Activated naive CD4-positive, alpha-beta T cell treated with Interleukin-2 at 50 U/mL for 16 hours (primary cell): ENCODE measurements at places on chromosomes 16 and 17.

- no peak for DNase-seq
Measured at GRCh38 chr17:44969144-44969780, 1.2 kb upstream of the C1QL1 start.

DNA sequence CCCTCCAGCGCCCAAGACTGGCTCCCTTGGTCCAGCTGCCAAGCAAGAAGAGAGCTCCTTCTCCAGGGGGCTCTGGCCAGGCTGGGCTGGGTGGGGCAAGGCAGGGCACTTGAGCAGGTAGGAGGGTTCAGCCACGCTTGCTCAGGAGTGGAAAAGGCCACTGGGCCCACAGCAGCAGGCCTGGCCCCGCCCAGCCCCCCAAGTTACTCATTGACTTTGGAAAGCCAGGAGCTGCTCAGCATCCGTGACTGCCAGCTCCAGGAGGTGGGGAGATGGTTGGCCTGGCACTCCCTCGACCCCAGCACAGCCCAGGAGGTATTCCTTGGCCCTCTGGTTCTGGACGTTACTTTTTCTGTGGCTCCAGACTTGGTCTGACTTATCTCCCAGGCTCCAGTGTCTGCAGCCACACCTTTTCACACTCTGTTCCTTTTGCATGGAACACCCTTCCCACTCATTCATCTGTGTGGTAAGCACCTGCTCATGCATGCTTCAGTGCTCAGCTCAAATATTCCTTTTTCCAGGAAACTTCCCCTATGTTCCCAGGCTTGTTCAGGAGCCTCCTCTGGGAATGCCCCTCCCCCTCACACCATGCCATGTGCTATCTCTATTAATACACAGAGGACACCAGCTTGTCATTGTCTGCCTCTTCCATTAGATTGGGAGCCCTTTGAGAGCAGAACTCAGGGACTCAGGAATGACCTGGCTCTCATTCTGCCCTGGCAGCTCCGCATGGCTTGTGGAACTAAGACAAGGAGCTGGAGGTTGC, at the start of gene CDH16:
TSS of gene CDH16 (minus strand) at position 83 of the 766 bp plus-strand sequence. CDS start 820 bp downstream, outside the sequence.
- DNase-seq: no peak

- no peak for DNase-seq
Measured at GRCh38 chr17:41544491-41544892, 16.4 kb upstream of the KRT19 start.

- no peak for DNase-seq
Measured at GRCh38 chr17:573036-573435, 141.6 kb downstream of the VPS53 start.

GRCh38 chr16:86994651-86995171, 322.5 kb downstream of the C16orf95 start:
- no peak for DNase-seq

GRCh38 chr17:7029659-7030058, 6.2 kb upstream of the SLC16A13 start:
- peak; percentile 61 for DNase-seq

GRCh38 chr16:67673712-67674580, 7.3 kb downstream of the C16orf86 start:
- no peak for DNase-seq

DNA sequence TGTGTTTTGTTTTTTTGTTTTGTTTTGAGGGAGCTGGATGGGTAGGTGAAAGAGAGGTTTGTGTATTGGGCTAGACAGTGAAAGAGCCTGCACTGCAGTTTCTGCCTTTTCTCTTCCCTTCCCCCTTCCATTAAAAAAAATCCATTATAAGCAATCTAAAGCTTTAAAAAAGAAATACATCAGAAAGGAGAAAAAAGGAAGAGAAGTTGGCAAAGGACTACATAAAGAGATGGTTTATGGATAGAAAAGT, 10.7 kb upstream of the EEF2K start:
- no peak for DNase-seq

- DNase-seq: no peak
Measured at GRCh38 chr16:12944300-12944699, 42.9 kb downstream of the SHISA9 start.

- no peak for DNase-seq
Measured at GRCh38 chr17:38789185-38789584, 10.2 kb downstream of the PIP4K2B start.

GRCh38 chr17:7132511-7133094, 18.0 kb upstream of the ASGR2 start:
- peak; percentile 59 for DNase-seq

GRCh38 chr16:19505600-19506303, 16.1 kb downstream of the GDE1 start:
- DNase-seq: no peak

- no peak for DNase-seq
Measured at GRCh38 chr17:63740464-63741142, 996 bp downstream of the STRADA start.

GRCh38 chr16:58377932-58378331, 14.3 kb upstream of the GINS3 start:
- DNase-seq: no peak

GRCh38 chr17:58333736-58334207, 5.2 kb upstream of the TSPOAP1 start:
- DNase-seq: no peak

- no peak for DNase-seq
Measured at GRCh38 chr17:61088556-61088955, 311.1 kb upstream of the TBX2 start.

DNA sequence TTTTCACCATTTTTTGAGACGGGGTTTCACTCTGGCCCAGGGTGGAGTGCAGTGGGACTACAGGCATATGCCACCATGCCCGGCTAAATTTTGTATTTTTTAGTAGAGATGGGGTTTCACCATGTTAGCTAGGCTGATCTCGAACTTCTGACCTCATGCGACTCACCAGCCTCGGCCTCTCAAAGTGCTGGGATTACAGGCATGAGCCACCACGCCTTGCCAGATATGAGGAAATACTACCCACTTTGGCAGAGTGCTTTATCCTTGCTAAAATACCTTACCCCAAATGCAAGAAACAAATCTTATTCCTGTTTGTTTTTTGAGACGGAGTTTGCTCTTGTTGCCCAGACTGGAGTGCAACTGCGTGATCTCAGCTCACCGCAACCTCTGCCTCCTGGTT, 62.9 kb upstream of the MGAT5B start:
- DNase-seq: no peak

GRCh38 chr17:8060274-8060673, 21.4 kb downstream of the ALOX15B start:
- peak; percentile 55 for DNase-seq

GRCh38 chr16:4474192-4474961, at the start of gene NMRAL1:
TSS of gene NMRAL1 (minus strand) at chr16:4474625. CDS start at chr16:4474132, 493 bp downstream.
- DNase-seq: peak; percentile 83

DNA sequence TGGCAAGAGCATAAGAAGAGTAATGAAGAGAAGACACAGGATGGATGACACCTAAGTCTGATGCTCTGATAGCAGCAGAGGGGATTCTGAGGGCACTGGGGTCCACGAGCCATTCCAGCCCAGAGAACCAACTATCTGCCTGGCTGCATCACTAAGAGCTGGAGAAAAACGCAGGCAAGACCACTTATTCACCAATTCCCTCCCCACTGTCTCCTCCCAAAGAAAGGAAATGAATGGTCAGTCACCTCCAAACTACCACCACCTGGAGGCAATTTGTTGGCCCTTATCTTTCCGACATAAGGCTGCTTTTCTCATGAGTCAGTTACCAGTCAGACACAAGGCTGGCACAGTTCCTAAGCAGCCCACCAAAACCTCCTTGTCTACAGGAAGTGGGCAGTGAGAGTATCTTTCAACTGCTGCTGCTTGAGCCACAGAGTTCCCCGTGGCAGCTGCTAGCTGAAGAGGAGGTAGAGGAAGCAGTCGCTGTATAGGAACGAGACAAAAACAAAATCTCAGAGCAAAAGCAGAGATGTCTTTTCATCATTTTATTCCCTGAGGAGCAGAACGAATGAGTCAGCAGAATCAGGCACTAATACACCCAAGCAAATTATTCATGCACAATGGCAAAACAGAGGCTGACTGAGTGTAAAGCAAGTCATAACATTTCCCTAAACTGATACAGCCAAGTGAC, 111.1 kb downstream of the SMG6 start:
- peak; percentile 54 for DNase-seq

- no peak for DNase-seq
Measured at GRCh38 chr17:67098006-67098405, 53.7 kb downstream of the CACNG1 start.

GRCh38 chr16:61344791-61345190, 691.4 kb downstream of the CDH8 start:
- DNase-seq: no peak

DNA sequence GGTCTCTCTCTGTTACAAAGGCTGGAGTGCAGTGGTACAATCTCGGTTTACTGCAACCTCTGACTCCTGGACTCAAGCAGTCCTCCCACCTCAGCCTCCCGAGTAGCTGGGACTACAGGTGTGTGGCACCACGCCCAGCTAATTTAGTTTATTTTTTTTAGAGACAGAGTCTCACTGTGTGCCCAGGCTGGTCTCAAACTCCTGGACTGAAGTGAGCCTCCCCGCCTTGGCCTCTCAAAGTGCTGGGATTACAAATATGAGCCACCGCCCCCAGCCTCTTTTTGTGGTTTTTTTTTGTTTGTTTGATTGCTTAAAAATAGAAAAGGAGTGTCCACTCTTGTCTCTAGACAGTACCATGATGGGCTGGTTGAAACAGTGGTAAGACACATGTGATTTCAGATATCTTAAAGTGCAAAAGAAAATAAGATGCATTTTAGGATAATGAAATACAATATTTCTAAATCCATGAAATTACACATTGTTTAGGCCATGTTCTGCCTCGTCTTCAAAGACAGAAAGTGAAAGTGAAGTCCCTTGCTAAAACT, 27.4 kb downstream of the KIAA0513 start:
- DNase-seq: no peak

- no peak for DNase-seq
Measured at GRCh38 chr17:67993998-67994361, 2.3 kb downstream of the C17orf58 start.

- DNase-seq: no peak
Measured at GRCh38 chr16:65353183-65353582, 231.3 kb upstream of the CDH11 start.

DNA sequence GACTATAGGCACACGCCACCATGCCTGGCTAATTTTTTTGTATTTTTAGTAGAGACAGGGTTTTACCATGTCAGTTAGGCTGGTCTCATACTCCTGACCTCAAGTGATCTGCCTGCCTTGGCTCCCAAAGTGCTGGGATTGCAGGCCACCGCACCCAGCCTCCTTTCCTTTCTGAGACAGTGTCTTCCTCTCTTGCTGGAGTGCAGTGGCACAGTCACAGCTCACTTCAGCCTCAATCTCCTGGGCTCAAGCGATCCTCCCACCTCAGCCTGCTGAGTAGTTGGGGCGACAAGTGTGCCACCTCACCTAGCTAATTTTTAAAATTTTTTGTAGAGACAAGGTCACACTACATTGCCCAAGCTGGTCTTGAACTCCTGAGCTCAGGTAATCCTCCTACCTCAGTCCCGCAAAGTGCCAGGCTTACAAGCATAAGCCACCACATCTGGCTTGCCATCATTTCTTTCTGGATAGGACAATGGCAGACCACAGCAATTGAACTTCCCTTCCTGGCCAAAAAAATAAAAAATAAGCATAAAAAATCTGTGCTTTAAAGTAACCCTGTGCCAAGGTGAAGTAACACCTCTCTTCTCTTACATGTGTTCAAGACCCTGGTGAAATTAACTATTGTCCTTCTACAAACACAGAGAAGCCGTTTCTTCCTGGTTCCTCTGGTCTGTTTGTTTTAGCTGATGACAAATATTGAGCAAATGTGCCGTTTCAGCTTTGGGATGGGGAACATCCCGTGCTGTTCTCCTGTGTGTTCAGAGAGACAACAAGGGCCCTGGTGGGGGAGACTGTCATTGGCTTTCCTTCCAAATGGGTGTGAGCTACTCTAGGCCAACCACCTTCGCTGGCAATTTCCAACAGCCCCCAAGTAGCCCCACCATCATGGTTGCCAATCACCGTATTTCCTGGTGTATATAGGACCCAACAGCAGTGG, 60.2 kb downstream of the EMP2 start:
- DNase-seq: no peak

- no peak for DNase-seq
Measured at GRCh38 chr17:28645576-28645939, 600 bp upstream of the BLTP2 start.

DNA sequence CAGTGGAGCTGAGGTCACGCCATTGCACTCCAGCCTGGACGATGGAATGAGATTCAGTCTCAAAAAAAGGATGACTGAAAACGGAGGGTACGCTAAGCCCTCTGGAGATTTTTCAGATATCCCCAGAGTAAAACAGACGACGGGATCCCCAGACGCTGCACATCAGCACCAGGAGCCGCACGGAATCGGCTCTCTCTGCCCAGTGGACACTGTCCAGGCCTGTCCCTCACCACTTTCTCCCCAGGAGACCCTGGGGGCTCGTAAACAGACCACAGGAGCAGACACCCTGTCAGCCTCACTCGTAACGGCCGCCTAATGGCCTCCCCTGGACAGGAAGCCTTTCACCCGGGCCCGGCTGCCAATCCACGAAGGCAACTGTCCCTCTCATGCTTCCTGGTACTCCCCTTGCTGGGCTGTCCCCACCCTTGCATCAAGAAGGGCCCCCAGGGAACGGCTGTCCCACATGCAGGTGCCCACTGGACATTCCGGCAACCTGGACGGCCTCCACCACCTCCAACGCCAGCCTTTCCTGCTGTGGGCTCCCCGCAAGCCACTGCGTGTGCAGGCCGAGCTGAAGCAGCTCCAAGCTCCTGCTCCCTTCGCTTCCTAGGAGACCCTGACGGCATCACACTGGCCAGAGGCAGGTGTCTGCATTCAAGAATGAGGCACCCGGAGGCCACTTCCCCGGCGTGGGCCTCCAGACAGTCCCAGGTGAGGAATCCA, 74.3 kb downstream of the TIMM22 start:
- no peak for DNase-seq

DNA sequence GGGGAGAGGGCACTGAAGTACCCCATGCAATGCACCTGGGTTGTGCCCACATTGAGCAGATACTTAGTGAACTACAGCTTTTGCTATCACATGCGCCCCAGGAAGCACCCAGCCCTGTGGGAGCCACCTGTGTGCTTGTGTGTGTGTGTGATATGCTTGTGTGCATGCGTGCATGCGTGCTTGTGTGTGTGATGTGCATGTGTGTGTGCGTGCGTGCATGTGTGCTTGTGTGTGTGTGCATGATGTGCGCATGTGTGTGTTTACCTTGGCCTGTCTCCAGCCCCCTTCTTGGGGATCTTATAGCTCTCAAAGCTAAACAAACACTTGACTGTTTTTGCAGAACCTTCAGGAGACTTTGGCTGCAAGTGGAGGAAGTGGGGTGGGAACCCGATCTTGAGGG, 841 bp downstream of the C16orf89 start:
- no peak for DNase-seq

- DNase-seq: peak; percentile 14
Measured at GRCh38 chr17:2089021-2089422, 34.1 kb downstream of the HIC1 start.

- DNase-seq: no peak
Measured at GRCh38 chr17:30278032-30278431, 13.7 kb downstream of the BLMH start.
